ENCODE measurements at places on chromosomes 7 and 10. TPM values are rescaled to one million over a fixed set of nuclear protein-coding genes. Genes with fewer than 3 reads are reported as not detected.

DNA sequence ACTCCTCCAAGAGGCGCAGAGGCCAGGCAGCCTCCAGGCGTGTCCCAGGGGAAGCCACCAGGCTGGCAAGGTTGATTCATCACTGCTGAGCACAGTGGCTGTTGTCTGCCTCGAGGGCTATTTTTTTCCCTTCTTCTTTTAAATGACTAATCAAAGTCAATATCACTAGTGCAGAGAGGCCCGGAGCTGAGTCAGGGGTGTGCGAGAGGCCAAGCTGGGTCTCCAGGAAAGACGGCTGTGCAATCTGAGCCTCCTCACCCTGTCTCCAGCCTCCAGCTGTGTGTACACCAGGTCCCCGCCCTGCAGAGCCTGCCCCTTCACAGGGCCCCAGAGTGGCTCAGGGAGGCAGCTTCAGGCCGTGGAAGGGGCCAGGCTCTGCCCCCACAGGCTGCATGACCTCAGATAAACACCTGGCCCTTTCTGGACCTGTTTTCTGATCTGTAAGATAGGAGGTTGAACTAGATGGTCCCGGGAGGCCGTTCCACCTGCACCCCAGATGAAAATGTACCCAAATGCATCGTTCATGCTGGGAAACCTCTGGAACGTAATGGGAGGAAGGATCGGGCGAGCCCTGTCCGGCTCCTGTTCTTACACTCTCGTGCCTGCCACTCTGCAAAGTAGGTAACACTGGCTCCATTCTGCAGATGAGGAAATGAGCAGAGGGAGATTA is 3.7 kb downstream of the STX1A start:
- DNase-seq: no peak

DNA sequence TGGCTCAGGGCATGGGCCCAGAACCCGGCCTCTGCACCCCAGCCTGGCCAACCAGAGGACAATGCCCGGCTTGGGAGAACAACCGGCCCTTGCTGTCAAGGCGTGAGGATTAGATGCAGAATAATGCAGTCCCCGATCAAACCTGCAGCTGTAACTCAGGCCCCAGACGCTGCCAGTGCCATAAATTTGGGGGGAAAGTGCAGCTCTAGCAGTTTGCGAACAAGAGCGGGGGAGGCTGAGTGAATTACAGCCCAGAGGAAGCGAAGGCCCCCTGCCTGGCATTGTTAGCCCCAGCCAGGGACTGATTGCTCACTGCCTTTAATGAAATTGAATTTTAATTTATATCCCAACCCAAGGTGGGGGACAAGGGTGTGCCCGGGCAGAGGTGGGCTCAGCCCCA is 38.0 kb upstream of the GNA12 start:
- no peak for DNase-seq

PNLIP gene
- polyA plus RNA-seq: not detected

DNA sequence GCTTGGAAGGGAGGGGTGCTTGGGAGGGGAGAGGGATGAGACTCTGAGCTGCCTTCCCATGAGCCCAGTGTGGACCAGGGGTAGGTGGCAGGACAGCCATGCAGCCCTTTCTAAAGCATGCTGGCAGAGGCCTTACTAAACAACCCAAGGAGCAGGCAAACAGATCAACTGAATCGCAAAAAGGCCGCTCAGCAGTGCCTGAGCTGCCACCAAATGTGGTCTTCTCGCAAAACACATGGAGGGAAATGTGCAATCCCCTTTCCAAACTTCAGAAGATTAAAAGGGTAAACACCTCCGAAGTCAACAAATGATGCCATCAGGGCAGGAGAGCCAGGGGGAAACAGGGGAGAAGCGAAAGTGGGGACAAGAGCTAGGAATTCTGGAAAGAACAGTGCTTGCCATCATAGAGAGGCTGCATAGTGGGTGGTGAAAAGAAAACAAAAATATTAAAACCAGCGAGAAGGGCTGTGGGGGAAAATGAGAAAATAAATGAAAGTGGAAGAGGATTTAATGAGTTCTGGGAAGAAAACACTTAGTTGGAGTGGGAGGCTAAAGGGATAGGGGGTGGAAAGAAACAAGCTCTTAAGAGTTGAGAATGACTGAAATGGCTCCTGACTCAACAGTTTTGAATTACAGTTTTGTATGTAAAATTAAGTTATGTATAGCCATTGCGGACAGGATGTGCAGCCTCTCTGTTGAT is 62.2 kb upstream of the ZNF32 start:
- no peak for DNase-seq

DNA sequence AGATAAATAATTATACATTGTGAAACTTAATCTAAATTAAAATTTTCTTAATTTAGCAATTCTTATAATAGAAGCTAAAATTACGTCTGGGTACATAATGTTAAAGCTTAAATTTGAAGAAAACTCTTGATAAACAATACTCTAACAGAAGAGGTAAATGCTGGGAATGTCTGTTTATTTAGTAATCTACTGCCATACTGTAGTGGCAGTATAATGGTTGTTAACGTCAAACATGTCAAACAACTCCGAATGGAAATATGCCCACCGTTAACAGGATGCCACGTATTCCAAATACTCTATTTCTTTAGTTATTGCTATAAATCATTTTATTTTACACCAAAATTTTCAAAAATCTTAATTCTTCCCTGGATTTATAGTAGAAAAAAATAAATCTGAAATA is 40.0 kb upstream of the PTPN12 start:
- no peak for DNase-seq

- DNase-seq: no peak
Observed at GRCh38 chr7:46723003-46723402, 801.9 kb upstream of the IGFBP3 start.

- no peak for DNase-seq
Observed at GRCh38 chr7:91814189-91814588, 66.3 kb downstream of the MTERF1 start.

- no peak for DNase-seq
Observed at GRCh38 chr7:42002654-42003053, 234.4 kb downstream of the GLI3 start.

Measured in CD4-positive, alpha-beta memory T cell (primary cell).